ENCODE measurements at places on chromosomes 1 and 21.

GRCh38 chr1:8704866-8705506, 112.5 kb downstream of the RERE start:
- DNase-seq = no peak

GRCh38 chr1:67236277-67236676, 70.0 kb downstream of the IL23R start:
- DNase-seq = no peak

- no peak for DNase-seq
Measured at GRCh38 chr1:206566999-206567398, 45.3 kb downstream of the EIF2D start.

DNA sequence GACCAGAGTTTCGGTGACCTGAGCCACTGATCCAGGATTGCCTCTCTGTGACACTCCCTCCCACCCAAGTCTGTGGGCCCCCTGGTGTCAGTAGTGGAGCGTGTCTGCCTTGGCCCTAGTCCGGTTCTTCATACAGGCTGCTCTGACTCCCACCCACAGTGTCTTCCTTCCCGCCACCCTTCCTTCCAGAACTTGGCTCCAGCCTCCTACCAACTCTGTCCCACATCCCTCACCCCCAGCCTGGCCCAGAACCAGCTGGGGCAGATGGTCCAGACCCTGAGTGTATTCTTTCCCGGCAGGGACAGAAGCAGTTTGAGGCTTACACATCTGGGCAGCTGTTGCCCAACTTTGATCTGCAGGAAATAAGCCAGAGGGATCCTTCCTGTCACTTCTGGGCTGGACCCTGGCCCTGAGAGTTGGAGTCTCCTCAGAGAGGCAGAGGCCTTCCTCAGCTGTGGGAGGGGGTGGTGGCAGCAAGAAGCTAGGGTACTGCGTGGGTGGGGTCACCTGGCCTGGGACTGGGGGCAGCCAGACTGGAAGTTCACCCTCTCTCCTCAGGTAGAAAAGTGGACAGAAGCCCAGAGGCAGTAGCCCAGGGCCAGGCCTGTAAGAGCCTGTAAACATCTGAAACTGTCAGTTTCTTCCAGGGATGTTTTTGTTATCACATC, 43.1 kb upstream of the EPS8L3 start:
- DNase-seq = no peak

GRCh38 chr1:194707074-194707473, 1520.7 kb upstream of the B3GALT2 start:
- DNase-seq = no peak

DNA sequence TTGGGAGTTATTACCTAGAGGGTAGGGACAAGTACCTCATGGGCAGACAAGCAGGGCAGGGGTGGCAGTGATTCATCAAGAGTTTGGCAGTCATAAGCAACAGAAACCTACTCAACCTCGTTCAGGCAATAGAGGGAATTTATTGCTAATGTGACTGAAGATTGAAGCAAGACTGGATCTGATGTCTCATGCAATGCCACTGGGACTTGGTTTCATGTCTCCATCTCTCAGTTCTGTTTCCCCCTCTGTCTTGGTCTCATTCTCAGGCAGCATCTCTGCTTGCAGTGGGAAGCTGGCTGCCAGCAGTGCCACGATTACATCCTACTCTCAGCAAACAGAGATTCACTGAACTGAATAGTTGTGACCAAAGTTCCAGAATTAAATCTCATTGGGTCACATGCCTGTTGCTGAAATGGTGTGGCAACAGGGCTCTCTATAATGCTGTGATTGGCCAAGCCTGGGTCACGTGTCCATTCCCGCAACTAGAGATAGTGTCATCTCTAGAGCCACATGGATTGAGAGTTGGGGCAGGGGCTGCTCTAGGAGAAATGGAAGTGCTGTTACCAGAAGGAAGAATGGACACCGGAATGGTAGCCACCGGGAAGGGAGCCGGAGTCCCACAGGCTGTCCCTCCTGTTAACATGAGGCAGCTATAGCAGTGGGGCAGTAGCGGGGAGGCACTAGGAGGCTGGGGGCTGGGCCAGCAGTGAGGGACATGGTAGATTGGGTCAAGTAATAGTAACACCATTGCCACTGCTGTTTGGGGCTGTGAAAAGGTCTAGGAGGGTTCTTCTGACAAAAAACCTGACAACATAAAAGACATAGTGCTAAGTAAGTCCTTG, 3.9 kb upstream of the CDC42 start:
- DNase-seq = no peak

DNA sequence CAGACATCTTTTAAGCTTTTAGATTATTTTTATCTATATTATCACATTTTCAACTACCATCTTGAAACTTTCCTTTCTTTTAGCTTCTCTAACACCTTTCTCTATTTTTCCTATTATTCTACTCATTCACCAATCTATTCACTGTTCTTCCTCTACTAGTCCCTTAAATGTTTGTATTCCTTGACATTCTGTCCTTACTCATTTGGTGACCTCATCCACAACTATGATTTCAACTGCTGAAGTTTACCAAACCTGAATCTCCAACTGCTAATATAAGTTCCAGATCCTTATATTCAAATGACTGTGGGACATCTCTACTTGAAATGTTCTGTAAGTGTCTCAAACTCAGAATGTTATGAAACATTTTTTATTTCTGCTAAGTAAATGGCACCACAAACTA, 49.2 kb downstream of the TUT4 start:
- no peak for DNase-seq

- DNase-seq = no peak
Measured at GRCh38 chr1:207470927-207471326, 16.8 kb downstream of the CR2 start.

- DNase-seq = no peak
Measured at GRCh38 chr1:16095447-16095846, 22.0 kb upstream of the FAM131C start.

DNA sequence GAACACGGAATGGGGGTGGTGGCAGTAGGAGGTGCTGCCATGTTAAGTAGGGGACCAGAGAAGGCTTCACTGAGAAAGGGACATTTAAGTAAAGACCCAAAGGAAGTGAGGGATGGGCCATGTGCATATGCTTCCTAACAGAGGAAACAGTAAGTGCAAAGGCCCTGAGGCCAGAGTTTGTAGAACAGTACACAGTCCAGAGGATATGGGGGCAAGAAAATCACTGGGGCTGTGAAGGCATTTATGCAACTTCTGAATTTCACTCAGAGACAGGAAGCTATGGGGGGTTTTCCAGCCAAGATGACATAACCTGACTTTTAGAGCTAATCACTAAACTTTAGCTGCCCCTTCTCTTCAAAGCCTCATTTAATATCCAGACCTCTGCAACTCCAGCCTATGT, 202.5 kb upstream of the EDN2 start:
- no peak for DNase-seq

GRCh38 chr1:226003502-226004170, 4.5 kb upstream of the SDE2 start:
- DNase-seq = no peak

DNA sequence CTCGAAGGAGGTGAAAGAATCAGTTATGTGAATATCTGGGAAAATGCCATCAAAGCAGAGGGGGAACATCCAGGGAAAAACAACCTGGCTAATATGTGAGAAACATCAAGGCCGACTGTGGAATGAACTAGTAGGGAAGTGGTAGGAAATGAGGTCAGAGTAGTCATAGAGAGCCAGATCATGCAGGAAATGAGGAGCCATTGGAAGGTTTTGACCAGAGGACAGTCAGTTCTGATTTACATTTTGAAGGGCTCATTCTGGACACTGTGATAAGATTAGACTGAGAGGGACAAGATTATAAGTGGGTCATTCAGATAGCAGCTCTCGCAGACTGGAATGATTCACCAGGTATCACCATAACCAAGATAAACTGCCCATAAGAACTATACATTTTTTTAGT, 63.7 kb downstream of the SYT14 start:
- no peak for DNase-seq

- no peak for DNase-seq
Measured at GRCh38 chr1:240577095-240577494, 34.9 kb downstream of the GREM2 start.

DNA sequence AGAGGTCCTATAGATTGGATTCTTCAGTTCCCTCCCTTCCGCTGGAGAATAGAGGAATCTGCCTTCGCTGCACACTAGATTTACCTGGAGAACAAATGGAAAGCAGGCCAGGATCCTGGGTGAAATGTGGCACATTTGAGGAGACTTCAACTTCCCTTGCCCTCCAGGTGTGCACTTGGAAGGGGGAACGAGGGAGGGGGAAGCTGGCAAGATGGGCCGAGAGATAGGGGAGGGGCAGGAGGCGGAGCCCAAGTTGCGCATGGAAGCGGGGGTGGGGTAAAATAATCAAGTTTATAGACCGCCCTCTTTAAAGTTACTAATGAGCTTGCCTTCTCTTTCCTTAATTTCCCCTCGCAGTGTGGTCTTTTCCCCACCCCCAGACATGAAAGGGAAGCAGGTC, 155.7 kb upstream of the CAMK1G start:
- no peak for DNase-seq

DNA sequence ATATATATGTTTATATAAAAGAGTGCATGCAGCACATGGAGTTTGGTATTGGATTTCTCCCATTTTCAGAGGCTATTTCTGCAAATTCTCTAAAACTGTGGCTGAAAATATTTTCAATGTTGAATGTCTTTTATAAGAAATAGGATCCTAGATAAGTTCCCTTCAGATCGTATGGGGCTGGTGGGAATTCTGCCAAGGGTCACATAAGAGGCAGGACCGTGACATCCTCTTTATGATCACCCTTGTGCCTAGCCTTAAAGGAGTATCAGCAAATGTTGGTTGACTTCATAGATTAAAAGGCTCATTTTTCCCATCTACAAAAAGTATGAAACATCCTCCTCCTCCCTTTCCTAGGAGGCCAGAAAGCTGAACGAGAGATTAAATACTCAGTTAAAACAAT, 1.3 kb upstream of the IFNAR2 start:
- DNase-seq = no peak

DNA sequence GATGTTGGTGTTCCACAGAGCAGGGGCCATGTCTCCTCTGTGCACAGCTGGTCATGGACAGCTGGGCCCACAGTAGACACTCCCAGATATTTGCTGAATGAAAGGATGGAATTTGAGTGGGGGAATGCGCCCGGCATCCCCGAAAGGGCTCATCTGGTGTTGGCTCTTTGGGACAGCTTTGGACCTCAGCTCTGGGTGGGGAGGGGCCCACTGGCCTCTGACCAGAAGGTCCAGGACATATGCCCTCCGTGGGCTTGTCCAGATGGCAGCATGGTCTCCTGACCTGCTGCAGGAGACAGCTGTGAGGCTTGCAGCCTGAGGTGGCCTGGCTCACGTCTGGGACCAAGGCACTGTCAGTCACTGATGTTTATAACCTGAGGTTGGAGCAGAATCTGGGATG, 160.4 kb upstream of the AJAP1 start:
- no peak for DNase-seq

DNA sequence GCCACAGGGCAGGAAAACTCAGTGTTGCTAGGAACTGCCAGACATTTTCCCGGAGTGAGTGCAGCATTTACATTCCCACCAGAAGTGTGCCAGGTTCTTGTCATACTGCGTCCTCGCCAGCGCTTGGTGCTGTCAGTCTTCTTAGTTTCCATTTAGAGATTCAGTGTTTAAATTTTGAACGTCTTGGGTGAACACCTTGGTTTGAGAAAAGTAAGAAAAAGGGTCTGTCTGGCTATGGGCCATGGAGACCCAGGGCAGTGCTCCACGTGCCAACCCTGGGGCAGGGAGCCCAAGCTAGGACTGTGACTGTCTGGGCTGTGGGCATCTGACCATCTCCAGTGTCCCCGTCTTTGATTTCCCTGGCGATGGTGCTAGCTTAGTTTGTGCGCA, 16.0 kb downstream of the IBA57 start:
- no peak for DNase-seq

GRCh38 chr1:203311368-203312301, 6.3 kb downstream of the BTG2 start:
- no peak for DNase-seq

DNA sequence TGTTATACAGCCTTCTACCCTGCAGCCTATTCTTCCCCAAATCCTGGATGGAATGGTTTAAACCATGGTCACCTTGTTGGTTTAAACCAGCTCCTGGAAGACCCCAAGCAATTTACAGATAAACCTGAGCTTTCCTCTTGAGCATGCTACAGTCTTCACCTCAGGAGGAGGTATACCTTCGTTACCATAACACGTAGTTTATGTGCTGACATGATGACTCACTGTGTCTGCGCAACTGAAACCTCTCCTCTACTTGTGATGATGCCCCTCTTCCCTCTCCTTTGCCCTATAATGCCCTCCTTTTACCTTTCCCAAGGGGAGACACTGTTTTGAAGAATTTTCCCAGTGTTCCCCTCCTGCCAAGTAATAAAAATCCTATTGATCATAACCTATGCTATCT, 457.3 kb upstream of the RGS18 start:
- DNase-seq = no peak

GRCh38 chr1:11176081-11176706, 13.0 kb upstream of the ANGPTL7 start:
- DNase-seq = no peak

Data from stimulated activated CD8-positive, alpha-beta memory T cell treated with anti-CD3 and anti-CD28 coated beads, Interleukin-15, amount 100 ng/mL, for 48 hours (primary cell).